Tibial artery (tissue), 4 donors: ENCODE measurements at places on chromosomes 6 and 20.

DNA sequence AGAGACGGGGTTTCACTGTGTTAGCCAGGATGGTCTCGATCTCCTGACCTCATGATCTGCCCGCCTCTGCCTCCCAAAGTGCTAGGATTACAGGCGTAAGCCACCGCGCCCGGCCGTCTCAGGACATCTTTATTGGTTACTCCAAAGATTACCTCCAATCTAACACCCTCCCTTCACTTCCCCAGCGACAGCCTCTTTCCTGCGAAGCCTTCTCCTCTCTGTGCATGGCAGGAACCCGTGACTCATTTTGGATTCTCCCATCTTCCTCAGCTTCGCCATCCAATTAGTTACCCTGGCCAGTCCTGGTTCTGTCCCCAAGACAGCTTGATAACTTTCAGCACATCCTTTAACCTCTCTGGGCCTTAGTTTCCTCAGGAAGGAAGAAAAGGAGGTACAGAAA, 51.3 kb upstream of the TOX2 start:
- DNase-seq: no peak

DNA sequence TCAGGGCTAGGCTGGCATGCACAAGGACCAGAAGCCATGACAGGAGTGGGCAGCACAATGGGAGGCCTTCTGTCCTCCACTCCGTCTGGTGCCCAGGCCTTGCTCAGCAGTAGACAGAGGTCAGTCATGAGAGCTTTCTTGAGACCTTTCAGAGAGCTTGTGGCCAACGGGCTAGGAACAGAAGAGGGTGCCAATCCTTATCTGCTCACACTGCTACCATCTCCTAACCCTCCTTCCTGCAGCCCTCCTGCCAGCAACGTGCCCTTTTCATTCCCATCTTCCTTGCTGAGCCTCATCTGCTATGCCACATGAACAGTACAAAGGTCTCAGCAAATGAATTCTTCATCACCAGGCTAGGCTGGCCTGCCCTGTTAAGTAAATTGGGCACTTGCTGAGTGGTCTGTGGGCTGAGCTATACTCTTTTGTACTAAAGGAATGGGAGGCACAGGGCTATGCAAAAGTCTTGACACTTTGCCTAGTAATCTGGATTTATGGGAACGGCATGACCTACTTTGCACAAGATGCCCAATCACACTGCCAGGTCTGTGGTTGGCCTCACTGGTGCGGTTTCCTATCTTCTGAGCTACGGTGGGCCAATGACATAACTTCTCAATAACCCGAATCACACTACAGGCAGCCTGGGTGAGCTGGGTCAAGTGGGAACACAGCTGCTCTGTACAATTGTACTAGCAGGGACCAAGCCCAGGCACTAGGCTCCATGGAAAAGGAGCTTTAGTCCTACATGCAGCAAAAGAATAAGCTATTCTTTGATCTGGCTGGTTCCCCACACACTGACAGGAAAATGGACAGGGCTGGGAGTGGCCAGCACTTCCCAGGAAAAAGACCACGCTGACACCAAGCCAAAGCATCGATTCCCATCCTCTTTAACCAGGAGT, 47.8 kb downstream of the ELOVL5 start:
- no peak for DNase-seq

GRCh38 chr6:25414755-25415154, 135.6 kb downstream of the CARMIL1 start:
- DNase-seq: no peak

DNA sequence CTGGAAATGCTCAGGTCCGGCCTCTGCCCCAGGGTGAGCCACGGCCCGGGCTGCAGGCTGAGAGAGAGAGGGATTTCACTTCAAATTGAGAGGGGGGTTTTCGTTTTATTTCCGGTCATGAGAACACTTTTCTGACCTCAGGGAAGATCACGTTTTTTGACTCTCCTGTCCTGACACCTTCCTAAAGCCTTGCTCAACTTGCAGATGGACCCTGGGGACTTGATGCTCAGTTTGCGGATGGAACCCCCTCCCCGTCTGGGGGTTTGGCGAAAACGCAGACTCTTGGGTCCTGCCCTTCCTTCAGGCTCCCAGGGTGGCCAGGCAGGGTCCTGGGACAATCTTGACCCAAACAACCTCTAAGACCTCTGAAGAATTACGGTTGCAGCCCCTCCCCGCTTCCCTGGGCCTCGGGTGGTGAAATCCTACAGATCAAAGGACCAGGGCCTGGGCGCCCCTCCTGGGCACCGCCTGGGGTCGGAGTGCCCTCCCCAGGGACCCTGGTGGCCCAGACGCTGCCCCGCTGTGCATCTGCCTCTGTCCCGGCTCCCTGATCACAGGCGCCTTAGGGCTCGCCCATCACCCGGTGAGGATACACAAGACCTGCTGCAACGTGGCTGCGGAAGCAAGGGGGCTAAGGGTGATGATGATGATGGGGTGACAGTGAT, 148.2 kb downstream of the ERMARD start:
- DNase-seq: peak; percentile 44

GRCh38 chr6:110589865-110590513, 113.6 kb upstream of the SLC22A16 start:
- no peak for DNase-seq

DNA sequence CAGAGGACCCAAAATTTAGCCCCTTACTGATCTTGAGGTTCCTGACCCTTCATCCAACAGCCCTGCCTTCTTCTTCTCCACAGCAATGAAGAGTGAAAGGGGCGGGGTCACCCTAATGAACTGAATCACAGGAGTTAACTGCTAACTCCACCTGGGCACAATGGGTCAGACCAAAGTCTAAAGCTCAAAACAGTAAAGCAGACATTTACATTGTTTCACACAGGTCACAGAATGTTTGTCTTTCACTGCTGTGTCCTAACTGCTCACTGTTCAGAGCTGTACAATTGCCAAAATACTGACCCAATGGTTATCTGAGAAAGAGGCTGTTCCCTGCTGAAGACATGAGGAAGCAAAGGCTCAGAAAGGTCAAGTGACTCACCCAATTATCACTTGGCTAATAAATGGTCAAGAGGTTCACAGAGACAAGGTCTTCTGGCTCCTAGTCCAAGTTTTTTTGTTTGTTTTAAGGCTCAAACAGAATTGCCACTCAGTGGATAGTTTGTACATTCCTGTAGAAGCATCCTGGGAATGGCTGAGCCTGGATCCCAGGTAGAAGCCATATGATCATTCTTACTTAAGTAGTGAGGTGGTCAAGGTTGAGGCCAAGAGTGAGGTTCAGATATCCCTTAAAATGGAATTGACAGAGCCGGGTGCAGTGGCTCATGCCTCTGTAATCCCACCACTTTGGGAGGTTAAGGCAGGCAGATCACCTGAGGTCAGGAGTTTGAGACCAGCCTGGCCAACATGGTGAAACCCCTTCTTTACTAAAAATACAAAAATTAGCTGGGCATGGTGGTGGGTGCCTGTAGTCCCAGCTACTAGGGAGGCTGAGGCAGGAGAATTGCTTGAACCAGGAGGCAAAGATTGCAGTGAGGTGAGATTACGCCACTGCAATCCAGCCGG, 35.1 kb upstream of the FAM83C start:
- DNase-seq: no peak

DNA sequence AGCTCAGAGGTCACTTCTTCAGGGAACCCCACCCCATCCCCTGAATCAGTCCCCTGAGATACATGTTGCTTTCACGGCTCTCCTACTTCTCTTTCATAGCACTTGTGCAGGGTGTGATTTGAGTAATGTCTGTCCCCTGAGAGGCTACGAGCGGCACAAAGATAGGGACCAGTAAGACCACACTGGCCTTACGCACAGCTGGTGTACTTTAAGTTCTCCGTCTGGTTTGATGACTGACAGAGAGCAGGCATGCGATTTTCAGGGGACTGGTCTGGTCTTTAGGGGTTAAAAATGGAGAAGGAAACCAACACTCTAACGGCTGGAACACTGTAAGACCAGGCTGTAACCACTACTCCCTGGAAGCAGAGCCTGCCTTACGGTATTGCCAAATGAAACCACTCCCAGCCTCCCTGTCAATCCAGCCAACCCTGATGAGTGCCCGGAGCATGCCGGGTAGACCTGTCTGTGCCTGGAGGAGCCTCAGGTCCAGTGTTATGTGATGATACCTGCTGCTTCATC, 47.1 kb downstream of the ELMO2 start:
- DNase-seq: no peak

DNA sequence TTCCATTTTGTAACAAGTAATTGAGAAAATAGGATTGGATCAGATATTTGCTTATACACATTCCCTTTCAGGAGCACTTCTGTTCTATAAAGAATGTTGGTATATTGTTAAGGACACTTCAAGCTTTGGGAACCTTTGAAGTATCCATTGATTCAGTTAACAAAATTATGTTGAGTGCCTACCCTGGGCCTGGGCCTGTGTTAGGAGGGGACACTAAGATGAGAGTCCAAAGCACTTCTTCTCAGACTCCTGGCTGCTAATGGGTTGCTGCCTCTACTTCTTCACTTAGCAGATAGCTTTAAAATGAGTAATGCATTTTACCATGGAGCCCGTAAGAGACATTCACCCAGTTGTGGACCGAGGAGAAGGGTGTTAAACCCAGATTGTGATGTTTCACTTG, 40.3 kb downstream of the PTPN1 start:
- DNase-seq: no peak

GRCh38 chr6:125688138-125688537, 61.3 kb upstream of the HEY2 start:
- DNase-seq: no peak

DNA sequence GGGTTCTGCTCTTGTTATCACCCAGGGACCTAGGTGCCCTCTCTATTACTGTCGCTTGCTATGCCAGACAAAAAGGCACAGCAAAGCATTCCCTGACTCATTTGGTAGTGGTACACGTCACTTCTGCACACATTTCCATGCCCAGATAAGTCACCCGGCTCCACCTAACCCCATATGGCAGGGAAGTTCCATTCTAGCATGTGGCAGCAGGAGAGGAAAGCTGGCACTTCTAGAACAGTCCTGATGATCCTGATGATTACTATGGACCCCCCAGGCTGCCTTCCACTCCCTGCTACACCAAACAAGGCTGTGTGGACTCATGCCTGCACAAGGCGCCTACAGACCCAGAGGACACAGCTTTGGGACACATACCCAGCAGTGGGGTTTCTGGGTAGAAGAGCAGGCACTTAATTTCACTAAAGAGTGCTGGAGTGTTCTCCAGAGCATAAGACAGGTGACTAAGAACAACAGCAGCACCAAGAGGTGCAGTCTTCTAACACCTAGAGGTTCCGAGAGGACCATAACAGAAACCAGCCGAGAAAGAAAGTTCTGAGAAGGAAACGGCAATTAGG, 53.5 kb upstream of the NELFCD start:
- DNase-seq: no peak

- DNase-seq: no peak
Measured at GRCh38 chr20:967796-968742, 34.0 kb downstream of the RSPO4 start.

- DNase-seq: no peak
Measured at GRCh38 chr20:33826270-33826897, 15.2 kb downstream of the CHMP4B start.

GRCh38 chr20:30499123-30499522, 758.3 kb upstream of the DEFB115 start:
- DNase-seq: no peak

DNA sequence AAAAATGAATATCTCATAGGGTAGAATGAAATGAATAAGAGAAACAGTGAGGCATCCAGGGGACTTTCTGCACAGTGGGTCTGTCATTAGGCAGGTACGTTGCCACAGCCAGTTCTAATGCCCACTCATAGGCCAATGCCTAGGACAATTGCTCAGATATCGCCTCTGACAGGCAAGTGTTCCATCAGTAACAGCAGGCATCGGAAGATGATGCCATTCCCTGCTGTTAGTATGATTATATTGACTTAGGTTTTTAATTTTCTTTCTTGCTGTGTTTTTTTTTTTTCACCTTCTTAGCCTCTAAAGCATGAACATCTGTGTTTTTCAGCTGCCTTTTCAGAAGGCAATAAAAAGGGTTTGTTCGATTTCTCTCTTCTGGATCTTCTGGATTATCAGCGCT, 90.7 kb downstream of the PRL start:
- DNase-seq: no peak

- DNase-seq: no peak
Measured at GRCh38 chr20:51416532-51417249, 125.8 kb downstream of the NFATC2 start.

DNA sequence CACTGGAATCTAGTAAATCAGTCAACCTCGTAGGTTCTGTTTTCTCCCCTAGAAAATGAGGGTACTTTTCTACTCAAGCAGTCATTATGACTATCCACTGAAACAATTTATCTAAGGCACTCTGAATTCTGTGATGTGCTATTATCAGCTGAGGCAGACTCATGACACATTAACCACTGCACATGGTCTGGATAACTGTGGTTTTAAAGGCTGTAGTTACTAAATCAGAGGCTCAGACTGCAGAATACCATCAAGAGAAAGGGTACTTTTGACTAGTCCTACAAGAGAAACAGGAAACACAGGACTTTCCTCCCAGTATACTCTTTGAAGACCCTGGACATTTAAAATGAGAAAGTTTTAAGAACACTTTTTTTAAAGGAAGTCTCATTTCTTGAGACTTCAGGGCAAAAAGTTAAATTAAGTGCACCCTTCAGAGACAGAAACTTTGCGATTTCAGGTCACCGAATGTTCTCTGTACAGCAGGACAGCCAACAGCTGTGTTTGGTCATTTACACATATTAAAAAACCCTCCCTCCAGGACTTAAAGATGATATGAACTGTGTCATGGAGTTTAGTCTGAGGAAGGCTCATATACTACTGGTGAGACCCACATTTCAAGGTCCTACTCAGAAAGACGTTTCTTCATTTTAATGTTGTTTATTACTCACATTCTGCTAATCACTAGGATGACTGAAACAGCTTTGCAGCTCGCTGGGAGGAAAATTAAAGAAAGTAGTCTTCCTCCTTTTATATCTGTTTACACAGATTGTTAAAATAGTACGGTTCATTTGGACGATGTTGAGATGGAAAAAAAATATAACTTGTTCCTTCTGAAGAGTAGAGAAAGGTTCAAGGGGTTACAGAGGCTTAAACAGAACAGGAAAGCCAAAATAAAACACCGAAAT, 19.9 kb downstream of the ATXN1 start:
- DNase-seq: no peak

DNA sequence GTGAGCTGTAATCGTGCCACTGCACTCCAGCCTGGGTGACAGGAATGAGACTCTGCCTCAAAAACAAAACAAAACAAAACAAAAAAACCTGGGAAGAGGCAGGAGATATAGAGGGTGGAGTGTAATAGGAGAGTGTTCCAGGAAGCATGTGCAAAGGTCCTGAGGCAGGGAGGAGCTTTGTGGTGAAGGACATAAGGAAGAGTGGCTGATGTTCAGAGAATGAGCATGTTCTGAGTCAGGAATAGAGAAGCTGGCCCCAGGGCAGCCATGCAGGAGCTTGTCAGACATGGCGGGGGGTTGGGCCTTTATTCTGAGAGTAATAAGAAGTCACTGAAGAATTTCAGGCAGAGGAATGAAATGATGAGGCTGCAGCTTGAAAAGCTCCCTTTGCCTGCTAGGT, 337.0 kb downstream of the CDH26 start:
- no peak for DNase-seq
